Neuronal stem cell (in vitro differentiated cells): ENCODE measurements at places on chromosomes 6 and 20.

GRCh38 chr20:4720977-4721349 is 746 bp upstream of the PRND start:
- no peak for DNase-seq

DNA sequence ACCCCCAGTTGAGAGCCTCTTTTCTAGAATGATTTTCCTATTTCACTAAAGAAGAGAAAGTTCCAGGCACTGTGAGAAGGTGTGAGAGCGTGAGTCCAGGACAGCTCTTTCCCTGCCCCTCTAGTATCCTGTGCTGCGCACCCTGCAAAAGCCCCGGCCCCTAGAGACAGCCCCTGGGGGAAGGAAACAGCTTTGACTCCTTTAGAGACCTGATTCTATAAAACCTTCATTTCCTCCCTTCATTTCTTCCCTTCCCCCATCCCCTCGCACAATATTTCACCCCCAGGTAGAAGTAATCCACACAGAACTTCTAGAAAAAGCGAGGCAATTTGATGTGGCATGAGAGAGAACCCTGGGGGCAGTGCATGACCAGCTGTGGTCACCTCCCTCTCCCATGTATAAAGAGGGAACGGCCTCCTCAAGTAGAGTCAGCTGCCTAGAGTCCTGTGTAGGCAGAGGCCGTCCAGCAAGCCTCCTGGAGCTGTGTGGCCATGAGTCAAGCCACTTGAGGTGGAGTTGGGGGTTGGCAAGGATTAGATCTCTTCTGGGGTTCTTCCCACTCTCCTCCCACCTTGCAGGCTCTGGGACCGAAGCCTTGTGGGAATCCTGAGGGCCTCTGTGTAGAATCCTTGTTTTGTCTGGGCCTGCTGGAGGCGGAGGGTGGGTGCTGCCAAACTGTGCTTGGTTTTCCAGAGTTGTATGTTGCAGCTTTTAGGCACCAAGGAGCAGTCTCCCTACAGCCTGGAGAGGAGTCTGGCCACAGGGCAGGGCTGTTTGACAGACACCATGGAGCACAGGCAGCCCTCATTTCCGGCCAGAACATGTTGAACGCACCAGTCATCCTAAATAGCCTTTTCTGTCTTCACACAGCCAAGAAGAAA is 41.7 kb downstream of the CHMP4B start:
- DNase-seq = no peak

GRCh38 chr6:131283466-131284175 is 148.4 kb downstream of the AKAP7 start:
- DNase-seq = no peak

- DNase-seq = no peak
These were observed 75.2 kb downstream of the SLC16A10 start for GRCh38 chr6:111162504-111162903.

DNA sequence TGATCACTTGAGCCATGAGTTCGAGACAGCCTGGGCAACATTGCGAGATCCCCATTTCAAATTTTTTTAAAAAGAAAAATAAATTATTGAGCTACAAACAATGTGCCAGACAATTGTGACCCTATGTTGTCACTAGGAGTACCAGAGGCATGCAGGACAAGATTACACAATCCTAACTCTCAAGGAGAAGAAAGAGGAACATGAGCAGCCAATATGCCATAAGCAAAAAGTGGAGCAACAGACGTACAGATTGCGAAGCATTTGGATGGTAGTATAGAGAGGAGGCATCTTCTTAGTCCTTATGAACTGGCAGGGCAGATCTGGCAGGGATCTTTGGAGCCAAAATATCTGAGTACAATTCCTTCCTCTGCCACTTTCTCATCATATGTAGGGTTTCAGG is 156.4 kb downstream of the OR2B2 start:
- no peak for DNase-seq

- DNase-seq = no peak
These were observed 98.5 kb downstream of the GMPR start for GRCh38 chr6:16336911-16337294.

DNA sequence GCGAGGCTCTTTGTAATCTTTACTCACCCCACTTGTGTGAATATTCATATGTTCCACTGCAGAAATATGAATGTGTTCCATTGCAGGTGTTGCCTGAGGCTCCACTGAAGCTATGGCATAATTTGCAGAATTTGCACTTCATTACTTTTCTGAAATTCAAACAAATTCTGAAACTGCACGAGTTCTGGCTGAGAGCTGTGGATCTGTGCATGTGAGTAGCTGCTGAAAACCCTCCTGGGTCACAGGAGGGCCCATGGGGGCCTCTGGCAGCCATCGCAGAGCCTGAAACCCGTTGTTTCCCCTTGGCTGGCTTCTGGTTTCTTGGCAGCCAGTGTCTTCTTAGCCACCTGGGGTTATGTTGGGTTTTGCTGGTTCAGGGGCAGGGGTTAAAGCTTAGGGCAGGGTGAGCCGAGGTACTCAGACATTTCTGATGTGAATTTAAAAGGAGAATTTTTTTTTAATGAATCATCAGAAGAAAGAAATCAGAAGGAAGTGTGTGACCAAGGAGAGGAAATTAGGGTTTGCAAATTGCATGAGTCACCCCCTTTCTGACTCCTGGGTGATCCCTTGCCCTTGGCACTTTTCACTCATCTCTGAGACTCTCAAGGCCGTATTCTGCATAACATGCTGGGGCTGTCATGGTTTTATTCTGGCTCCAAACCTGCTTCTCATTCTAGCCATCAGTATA is 40.6 kb downstream of the TOX2 start:
- no peak for DNase-seq

- no peak for DNase-seq
These were observed 3.6 kb upstream of the ADGRG6 start for GRCh38 chr6:142297996-142298753.

DNA sequence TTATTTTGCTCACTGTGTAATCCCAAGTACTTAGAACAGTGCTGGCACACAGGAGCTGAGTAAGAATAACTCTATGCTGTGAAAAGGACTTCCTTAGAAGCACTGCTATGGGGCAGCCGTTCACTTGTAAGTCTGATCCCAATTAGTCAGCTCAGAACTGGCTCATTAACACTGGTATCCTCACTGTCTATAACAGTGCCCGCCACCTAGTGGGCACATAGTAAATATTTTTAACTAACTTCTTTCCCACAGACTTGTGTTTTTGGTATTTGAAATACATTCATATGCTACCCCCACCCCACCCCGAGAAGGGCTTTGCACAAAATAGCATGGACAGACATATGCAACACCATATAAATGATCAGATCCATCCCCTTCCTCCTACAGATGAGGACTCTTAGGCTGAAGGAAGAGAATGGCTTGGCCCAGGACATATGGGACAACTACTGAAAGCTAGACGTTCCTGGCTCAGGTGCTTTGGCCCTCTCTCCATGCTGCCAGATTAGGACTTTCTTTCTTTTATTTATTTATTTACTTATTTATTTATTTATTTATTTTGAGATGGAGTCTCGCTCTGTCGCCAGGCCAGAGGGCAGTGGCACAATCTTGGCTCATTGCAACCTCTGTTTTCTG is 47.1 kb downstream of the DST start:
- DNase-seq = peak; percentile 31

DNA sequence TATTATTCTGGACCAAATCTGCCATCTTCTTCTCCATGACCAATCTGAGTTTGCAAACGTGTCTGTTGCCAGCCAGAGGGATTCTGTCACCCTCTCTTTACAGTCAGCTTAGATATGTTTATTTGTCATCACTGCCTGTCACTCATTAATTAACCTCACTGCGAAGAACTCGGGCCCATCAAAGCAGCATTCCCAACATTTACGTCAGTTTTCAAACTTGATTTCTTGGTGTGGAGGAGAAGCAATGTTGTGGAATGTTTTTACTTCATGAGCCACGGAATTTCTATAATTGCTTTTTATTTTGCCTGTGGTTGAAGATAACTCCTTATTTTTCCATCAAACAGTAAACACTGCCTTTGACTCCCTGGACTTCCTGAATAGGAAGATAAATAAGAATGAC is 91.8 kb upstream of the CNKSR3 start:
- DNase-seq = no peak

- no peak for DNase-seq
These were observed 525 bp downstream of the PNRC1 start for GRCh38 chr6:89081129-89081422.

GRCh38 chr20:51643390-51643789 is 100.9 kb upstream of the NFATC2 start:
- DNase-seq = no peak

DNA sequence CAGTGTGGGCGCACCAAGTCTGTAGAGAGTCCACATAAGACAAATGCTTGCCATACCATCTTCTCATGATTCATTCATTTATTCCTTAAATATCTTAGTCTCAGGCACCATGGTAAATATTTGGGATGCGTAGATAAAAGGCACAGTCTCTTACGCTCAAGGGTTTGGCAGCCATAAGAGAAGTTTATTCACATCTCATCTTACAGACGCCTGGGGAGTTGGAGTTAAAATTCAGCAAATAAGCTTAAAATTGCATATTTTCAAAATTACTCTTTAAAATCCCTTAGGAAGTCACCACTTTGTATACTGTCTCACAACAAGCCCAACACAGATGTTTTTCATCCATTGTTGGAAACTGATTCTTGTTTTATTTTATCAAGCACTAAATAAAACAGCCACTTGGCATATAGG is 363.3 kb downstream of the KIF16B start:
- DNase-seq = no peak

- no peak for DNase-seq
These were observed 19.6 kb downstream of the ADGRG6 start for GRCh38 chr6:142321451-142321850.

DNA sequence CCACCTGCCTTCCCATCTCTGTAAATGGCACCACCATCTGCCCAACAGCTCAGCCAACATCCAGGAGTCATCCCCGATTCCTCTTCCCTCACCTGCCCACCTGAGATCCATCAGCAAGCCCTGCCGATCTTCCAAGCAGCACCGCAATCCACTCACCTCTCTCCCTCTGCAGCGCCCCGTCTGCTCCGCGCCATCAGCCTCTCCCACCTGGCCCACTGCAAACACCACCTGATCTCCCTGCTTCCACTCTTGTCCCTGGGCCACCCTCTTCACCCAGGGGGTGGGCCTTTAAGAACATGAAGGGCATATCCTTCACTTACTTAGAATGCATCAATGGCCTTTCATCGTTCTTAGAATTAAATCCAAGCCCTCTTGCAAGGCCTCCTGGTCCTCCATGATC is 457.3 kb upstream of the SULF2 start:
- no peak for DNase-seq

- DNase-seq = no peak
These were observed 12.6 kb downstream of the HLA-DPB1 start for GRCh38 chr6:33088258-33088930.

DNA sequence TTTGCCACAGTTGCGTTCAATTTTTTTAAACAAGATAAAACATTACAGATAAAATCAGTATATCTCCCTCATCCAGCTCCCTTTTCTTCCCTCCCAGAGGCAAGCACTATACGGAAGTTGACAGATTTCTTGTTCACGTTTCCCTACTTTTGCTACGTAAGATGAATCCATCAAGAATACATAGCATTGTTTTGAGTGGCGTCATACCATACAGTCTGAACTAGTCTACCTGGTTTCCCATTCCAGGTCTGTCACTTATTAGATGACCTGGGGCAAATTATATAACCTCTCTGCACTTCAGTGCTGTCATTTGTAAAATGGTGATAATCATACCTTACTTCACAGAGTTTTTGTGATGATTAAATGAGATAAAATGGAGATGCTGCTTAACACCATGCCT is 184.3 kb upstream of the SOX4 start:
- DNase-seq = no peak

DNA sequence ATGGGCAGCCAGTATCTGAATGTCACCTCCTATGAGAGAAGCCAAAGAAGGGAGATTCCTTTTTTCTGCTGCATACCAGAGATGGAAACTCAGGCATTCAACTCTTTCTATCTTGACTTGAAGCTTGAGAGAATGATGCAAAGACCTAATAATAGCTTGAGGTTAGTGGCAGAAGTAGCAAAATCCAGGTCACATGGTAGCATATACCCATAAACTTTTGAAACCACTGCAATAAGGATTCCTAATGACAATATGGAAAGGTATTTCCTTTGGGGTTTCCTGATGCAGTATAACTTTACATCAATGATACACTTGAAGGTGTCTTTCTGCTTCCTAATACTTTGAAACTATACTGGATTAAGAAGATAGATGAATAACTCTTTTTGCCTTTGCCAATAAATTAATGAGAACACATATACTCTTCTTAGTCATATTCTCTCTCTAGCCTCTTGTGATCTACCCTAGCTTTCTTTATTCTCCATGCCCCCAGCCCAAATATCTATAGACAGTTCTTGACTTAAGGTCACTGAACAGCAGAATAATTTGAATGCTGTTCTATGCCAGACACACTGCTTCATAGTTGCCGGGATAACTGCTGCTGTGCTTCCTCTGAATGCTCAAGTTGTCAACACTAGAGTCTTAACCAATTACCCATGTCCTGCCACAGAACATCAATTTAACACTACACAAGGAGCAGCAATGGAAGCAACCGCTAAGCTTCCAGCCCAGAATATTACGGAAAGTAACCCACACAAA is 155.5 kb upstream of the SIM1 start:
- no peak for DNase-seq

DNA sequence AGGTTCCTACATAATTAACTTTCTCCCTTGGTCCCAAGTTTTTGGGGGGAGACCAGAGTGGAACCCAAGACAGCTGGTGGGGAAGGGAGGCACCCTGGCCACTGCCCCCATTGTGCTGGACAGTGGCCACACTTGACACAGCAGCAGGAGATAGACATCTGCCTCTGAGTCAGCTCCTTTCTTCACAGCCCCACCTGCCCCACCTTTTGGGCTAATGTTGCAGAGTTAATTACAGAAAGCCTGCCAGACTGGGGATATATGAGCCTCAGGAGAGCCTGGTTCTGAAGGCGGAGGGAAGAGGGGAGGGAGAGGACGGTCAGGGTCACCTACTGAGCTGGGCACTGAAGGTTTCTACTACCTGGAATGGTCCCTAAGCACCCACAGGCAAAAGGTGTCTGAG is 50.6 kb downstream of the MAFB start:
- no peak for DNase-seq

DNA sequence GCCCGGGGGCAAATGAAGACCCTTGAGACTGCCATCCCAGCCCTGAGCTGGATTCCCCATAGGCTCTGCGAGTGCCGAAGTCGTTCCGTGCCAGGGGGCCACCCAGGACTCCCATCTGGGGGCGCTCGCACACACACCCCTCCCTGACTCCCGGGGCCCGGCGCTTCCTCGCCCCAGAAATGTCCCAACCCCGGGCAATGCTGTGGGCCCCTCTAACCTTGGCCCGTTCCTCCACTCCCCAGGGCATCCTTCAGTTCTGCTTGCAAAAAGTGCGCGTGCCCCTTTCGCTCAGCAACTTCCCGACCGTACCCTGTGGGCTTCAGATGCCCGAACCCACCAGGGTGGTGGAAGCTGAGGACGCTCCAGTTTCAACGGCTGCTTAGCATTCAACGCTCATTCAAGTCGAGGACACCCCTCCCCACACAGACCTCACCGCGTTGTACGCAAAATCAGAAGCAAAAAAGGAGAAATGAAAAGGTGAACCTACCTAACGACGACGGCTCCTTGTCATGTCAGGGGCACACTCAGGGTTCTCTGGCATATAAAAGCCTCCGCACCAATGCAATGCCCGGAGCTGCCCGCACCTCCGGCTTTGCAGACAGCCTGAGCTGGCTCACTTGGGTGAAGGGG is 25.3 kb downstream of the RIPOR2 start:
- no peak for DNase-seq

- no peak for DNase-seq
These were observed 11.5 kb downstream of the NFKBIL1 start for GRCh38 chr6:31558631-31559500.

- no peak for DNase-seq
These were observed 84.7 kb upstream of the ELOVL5 start for GRCh38 chr6:53433261-53433950.
